Kidney capillary endothelial cell (primary cell): ENCODE measurements at places on chromosomes 6 and 20.

- no peak for DNase-seq
Observed at GRCh38 chr6:52707963-52708680, 37.2 kb downstream of the TMEM14A start.

GRCh38 chr6:134316733-134317431 lies 1.0 kb downstream of the SGK1 start:
- no peak for DNase-seq

GRCh38 chr20:57438552-57438951 lies 47.4 kb downstream of the RBM38 start:
- no peak for DNase-seq

GRCh38 chr6:111894272-111894671 lies 21.0 kb upstream of the FYN start:
- DNase-seq = no peak

- DNase-seq = no peak
Observed at GRCh38 chr20:12737497-12737896, 271.3 kb upstream of the SPTLC3 start.

GRCh38 chr6:87066449-87067333 lies 28.2 kb downstream of the CGA start:
- peak; percentile 33 for DNase-seq

GRCh38 chr6:54897462-54898189 lies 51.1 kb downstream of the FAM83B start:
- no peak for DNase-seq
